ENCODE measurements at places on chromosomes 3 and 15.
A peak's percentile ranks its signal among the peaks of the same experiment; 100 is the strongest.

DNA sequence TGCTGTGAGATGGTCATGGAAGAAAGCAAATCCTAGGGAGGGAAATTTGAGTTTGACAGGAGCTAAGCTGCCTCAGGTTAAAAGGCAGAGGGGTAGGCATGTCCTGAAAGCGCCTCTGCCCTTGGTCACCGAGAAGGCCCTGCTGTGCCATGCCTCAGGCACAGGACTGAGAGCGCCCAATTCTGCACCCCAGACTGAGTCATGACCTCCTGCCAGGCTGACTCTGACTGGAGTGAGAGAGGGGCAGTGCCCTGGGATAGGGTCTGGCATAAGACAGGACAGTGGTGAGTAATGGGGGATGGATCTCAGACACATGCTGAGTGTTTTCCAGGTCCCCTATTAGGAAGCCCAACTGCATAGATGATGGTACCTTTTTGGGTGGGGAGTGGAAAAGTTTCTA, 44.4 kb downstream of the EPHB1 start:
- no peak for DNase-seq

DNA sequence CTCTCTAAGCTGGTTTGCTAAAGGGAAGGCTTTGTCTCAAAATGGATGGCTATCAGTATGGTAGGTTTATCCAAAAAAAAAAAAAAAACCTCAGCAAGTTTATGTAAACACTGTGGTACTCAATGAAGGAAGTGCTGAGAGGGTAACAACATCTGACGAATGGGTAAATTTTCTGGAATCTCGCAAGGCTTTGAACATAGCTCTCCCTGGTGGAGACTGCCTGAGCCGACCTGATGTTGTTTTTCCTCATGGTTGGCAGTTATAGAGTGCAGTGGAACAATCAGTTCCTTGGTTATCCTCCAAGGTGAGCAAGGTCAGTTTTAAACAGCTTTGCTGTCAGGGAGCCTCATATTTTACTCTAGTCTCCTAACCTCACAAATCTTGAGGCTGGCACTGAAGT, 94.6 kb downstream of the ZPLD1 start:
- DNase-seq, result no peak

DNA sequence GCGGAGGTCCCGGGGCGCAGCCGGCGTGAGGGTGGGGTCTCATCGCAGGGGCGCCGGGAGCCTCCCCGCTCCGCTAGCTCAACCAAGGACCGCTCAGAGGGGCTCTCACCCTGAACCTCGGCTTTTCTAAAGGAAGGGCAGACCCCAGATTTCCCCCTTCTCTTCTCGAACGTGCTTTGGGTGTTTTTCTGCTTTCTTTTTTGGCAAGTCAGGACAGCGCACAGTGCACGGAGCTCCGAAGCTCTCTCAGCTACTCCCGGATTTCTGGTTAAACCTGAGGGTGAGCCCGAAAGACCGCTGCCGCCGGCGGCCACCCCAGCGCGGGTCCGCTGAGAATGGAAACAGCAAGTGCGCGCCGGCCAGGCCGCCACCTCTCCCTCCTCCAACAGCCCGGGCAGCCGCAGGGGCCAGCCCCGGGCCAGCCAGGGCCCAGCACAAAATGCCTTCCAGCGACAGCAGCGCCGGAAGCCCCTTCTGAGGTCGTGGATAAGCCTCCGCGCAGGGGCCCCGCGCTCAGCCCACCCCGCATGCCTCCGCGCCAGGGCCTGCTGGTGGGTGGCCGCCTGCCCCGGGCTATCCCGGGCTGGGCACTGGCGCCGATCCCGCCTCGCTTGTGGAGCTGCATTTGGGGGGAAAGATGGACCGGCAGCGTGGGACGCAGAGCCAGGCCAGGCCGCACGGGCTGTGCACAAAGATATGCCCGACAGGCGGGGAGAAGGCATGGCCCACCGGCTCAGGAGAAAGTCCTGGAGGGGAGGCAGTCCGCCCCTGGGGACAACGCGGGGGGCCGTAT, 8.2 kb upstream of the OCA2 start:
- peak; percentile 37 for DNase-seq

DNA sequence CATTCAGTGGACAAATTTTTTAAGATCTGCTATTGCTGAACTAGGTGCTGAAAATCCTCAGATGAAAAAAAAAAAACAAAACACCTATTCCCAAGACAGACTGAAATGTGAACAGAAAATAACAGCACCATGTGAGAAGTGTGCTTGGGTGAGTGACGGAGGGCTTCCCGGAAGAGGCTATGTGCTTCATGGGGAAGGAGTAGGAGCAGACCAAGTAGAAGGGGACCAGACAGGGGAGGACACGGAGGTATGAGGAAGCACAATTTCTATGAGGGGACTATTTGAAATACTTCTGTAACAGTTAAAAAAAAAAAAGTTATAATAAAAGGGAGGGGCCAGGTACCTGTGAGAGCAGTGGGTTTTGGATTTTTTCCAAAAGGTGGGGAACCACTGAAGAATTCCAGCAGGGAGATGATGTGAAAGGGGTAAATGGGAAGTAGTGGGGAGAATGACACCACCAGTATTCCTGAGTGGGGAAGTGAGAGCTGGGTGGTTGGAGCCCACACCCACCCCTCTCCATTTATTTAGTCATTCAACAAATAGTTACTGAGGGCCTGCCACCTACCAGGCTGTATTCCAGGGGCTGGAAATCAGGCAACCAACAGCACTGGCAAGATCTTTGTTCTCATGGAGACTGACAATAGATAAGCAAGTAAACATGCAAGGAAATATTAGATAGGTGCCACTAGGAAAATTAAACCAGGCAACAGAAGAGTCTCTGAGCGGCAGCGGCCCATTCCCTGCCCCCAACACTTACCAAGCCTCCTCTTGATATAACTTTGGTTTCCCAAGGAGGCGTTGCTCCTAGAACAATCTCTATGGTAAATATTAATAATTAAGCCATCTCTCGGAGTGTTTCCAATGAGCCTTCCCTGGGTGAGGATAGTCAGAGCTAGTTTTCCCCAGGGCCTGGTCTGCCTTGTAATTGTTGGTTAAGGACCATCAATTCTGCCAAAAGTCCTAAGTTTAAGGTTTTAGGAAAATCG, 3.8 kb upstream of the USP3 start:
- no peak for DNase-seq

- DNase-seq, result no peak
Measured at GRCh38 chr15:80761754-80762153, 17.4 kb upstream of the CEMIP start.

- DNase-seq, result no peak
Measured at GRCh38 chr15:46956456-46956855, 760.8 kb upstream of the SEMA6D start.

- DNase-seq, result no peak
Measured at GRCh38 chr3:146581080-146581601, 24.0 kb downstream of the PLSCR5 start.

DNA sequence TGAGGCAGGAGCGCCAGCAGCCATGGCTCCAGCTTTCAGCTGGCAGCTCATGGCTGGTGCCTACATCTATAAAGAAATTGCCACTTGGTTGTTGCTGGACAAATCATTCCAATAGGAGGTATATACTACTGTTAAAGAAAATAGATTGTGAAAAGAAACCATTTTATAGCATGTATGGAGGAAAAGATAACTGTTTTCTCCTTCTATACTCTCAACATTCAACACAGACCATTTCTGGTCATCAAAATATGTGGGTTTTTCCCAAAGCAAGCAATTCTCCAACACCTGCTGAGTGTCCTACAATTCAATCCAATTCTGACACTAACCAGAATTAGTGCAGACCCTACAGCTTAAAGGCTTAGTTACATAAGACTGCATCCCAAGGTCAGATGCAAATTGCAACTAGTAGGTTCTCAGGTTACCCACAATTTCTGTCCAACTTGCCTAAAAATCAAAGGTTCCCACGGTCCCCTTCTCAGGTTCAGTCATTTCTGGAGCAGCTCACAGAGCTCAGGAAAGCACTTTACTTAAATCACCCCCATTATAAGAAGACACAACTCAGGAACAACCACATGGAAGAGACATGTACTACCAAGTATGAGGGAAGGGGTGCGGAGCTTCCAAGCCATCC, 42.4 kb upstream of the STRIT1 start:
- no peak for DNase-seq

GRCh38 chr3:142990721-142991120, 10.6 kb upstream of the U2SURP start:
- no peak for DNase-seq

DNA sequence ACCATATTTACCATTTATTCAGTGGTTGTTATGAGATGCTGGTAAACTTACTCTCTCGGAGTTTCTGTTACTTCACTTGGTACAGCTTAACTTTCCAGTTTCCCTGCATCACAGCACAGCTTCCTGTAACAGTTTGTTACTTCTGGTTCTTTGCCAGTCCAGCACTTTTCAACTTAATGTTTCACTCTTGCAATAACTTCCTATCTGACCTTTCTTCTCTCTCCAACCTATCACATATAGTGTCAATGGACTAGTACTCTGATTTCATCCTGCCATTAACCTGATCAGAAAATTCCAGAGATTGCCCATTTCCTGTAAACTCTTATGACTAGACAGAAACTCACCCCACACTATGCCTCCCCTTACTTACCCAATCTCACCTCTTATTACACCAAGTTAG, 3.9 kb upstream of the ATP11B start:
- no peak for DNase-seq

DNA sequence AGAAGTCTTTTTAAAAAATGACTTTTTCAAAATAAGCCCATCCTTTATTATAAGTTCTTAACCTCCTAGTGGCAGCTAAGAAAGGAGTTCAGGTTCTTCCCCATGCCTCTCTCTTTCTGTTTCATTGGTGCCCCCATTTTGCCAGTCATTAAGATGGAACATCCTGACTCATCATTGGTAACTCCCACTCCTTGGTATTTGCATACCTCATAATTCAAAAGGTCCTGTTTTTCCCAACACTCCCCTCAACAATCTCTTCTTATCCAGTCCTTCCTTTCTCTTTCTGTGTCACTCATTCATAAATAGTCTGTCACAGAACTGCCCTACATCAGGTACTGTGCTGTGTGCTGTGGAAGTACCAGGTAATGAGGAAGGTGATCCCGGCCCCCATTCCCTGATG, 394.0 kb downstream of the FOXP1 start:
- no peak for DNase-seq

GRCh38 chr3:66256806-66257205, 36.0 kb downstream of the SLC25A26 start:
- no peak for DNase-seq

GRCh38 chr3:189883113-189883753, 237.5 kb downstream of the P3H2 start:
- DNase-seq, result no peak

DNA sequence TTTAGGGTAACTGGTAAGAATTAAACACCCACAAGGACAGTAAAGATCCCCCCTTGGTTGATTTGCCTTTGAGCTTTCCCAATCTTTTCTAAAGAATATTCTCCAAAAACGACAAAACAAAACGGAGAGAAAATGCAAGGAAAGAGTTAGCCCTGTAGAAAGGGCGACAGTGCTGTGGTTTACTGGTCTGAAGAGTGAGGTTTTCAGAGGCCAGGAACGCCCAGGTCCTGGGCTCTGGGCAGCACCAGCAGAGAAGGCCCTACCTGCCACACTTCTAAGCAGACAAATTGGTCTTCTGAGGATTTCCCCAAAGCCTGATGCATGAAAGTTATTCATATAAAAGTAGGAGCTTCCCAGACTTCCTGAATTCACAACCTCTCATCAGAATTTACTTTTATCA, 119.3 kb downstream of the KCNMB2 start:
- no peak for DNase-seq

DNA sequence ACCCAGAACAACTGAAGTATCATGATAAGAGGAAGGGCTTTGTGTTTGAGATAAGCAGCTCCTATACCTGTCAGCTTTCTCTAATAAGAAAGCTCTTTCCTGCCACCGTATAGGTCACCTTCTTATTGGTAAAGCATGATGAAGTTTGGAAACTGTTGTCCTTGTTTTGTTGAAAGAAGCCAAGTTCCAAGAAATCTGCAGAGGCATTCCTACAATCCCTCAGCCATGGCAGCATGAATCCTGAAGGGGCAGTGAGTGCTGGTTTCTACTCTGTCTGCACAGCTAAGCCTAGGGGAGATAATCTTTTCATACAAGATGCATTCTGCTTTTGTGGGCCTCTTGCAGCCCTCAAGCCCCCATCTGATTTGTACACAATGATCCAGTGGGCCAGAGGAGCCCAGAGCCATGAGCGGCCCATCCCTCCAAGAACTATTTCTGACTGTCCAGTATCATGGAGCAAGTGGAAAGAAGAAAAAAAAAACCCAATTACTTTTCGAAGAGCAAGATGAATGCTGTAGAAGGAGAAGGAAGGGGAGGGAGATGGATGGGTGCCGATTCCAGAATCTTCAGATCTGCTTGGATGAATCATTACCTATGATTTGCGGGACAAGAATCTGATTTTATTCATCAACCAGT, 1.9 kb upstream of the THBS1 start:
- no peak for DNase-seq

GRCh38 chr15:39585871-39586301, 5.0 kb downstream of the THBS1 start:
- DNase-seq, result no peak

- DNase-seq, result no peak
Measured at GRCh38 chr3:170811515-170811914, 58.5 kb downstream of the RPL22L1 start.
